Adrenal gland (tissue), 19 donors: ENCODE measurements at places on chromosomes 7 and 10.

GRCh38 chr10:19333631-19334030 lies 285.0 kb downstream of the MALRD1 start:
- no peak for DNase-seq

DNA sequence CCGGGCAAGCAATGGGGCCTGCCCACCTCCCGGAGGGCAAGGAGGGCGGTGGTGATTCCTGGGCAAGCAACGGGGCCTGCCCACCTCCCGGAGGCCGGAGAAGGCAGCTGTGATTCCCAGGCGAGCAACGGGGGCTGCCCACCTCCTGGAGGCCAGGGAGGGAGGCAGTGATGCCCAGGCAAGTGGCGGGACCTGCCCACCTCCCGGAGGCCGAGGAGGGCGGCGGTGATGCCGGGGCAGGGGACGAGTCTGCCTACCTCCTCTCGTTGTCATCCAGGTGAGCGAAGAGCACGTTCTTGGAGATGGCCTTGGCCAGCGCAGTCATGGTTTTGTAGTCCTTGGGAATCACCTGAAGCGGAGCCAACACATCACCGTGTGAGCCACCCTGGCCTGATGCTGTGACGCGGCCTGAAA lies 49.5 kb upstream of the DNAAF5 start:
- no peak for DNase-seq

DNA sequence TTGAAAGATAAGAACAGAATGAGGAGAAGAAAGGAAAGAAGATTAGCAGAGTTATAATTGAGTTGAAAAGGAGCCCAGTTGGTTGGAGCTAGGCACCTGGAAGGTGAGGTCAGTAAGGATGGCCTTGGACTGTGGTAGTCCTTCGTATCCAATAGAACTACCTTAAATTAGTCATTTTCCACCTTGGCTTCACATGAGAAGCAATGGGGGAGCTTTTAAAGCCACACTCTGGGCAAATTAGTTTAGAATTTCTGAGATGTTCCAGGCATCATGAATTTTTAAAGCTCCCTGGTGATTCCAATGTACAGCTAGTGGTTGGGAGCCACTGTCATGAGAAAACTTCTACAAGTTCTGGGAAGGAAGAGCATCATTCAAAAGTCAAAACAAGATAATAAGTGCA lies 27.3 kb upstream of the CYP3A5 start:
- no peak for DNase-seq

DNA sequence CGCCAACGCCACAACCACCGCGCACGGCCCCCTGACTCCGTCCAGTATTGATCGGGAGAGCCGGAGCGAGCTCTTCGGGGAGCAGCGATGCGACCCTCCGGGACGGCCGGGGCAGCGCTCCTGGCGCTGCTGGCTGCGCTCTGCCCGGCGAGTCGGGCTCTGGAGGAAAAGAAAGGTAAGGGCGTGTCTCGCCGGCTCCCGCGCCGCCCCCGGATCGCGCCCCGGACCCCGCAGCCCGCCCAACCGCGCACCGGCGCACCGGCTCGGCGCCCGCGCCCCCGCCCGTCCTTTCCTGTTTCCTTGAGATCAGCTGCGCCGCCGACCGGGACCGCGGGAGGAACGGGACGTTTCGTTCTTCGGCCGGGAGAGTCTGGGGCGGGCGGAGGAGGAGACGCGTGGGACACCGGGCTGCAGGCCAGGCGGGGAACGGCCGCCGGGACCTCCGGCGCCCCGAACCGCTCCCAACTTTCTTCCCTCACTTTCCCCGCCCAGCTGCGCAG lies 424 bp downstream of the EGFR start:
- DNase-seq: peak; percentile 70

DNA sequence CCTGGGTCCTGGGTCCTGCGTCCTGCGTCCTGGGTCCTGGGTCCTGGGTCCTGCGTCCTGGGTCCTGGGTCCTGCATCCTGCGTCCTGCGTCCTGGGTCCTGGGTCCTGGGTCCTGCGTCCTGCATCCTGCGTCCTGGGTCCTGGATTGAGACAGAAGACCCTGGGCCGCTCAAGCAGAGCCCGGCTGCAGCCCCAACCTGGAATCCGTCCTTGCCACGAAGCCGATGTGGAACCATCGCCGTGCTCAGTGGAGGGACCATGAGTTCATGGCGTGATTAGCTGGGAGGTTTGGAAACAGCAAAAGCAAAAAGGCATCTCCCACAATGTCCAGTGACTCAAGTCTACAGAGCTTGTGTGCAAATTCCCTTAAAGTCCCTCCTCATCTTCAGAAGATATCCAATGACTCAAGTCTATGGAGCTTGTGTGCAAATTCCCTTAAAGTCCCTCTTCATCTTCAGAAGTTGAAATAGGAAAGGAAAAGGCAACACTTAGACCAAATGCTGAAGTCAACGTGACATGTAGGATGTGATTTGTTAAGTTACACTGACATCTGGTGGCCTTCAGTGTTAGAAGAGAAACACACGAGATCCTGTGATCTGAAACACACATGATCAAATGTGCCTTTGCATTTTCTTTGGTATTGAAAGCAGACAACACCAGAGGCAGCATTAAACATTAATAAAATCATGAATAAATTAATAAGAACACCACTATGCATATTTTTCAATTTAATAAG lies 179.9 kb downstream of the PTPRN2 start:
- no peak for DNase-seq

DNA sequence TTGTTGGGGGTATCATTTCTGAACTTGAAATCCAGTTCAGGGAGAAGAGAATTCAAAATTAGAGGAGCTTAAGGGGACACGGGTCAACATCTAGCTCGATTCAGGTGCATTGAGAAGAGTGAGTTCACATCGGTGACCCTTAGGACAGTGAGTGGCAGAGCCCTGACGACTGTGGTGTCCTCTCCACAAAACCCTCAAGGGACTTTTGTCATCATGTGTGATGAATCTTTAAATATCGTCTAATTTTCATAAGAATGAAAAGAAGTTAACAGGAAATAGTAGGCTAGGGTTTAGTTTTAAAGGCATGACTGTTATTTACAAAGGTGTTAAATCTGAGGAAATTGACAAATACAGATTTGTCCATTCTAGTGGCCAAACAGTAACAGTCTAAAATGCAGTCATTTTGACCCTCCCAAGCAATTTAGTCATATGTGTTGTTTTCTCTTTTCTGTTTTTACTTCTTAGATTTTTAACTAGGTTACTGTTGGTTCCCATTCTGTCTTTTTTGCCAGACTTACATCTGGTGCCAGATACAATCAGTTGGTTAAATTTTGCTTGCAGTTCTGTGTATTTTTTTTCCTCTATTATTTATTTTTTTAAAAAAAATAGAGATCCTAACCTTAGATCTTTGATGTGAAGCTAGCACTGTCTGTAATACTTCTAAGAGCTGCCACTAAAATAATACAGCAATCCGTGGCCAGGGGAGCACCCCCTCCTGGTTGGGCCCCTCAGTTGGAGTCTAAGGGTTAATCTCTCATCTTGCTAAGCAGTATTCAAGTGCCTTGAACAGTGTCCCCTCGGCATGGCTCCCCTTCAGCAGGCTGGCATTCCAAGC lies 34.9 kb upstream of the SH2B2 start:
- no peak for DNase-seq

DNA sequence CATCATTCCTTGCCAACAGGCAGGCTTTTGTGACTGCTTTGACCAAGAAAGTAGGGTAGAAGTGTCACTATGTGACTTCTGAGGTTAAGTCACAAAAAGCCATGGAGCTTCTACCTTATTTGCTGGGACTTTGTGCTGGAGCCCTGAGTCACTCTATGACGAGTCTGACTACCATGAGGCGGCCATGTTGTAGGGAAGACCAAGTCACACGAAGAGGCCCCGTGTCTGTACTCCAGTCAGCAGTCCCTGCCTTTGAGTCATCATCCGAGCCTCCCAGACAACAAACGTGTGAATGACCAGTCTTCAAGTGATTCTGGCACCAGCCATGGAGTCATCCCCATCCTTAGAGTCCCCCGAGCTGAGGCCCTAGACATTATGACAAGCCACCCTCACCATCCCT lies 3.5 kb upstream of the MYL10 start:
- DNase-seq: no peak

- DNase-seq: no peak
Measured at GRCh38 chr10:5633166-5633749, 33.1 kb downstream of the ASB13 start.

- DNase-seq: no peak
Measured at GRCh38 chr10:132681858-132682755, 103.8 kb downstream of the NKX6-2 start.

GRCh38 chr10:94361171-94361794 lies 1.5 kb downstream of the NOC3L start:
- peak; percentile 81 for DNase-seq

- no peak for DNase-seq
Measured at GRCh38 chr7:151150388-151150787, 17.1 kb downstream of the GBX1 start.

DNA sequence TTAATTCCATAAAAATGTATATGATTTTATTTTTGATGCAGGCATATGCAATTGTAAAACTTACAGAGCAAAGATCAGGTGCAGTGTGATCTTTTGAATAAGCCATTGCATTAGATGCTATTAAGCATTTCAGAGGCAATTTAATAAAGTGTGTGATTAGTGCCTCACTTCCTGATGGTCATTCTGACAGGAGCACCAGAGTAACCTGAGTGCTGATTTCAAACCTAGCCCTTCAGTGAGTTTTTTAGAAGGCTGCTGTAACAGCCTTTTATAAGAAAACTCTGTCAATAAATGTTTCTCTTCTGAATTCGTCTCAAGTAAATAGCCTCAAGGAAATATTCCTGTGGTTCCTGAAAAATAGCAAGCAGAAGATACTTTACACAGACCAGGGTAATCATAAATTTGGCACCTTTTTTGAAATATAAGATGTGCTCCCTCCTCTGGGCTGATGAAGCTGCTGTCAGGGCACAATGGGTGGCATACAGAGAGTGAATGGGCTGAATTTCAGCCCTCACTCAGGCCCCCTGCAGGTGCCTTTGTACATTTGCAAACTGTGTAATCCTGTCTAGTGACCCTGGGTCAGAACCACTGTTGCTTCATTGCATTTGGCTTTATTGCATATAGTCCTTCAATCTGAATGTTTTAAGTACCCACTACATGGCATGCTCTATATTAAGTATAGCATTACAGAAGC lies 193.7 kb upstream of the CSTF2T start:
- no peak for DNase-seq

DNA sequence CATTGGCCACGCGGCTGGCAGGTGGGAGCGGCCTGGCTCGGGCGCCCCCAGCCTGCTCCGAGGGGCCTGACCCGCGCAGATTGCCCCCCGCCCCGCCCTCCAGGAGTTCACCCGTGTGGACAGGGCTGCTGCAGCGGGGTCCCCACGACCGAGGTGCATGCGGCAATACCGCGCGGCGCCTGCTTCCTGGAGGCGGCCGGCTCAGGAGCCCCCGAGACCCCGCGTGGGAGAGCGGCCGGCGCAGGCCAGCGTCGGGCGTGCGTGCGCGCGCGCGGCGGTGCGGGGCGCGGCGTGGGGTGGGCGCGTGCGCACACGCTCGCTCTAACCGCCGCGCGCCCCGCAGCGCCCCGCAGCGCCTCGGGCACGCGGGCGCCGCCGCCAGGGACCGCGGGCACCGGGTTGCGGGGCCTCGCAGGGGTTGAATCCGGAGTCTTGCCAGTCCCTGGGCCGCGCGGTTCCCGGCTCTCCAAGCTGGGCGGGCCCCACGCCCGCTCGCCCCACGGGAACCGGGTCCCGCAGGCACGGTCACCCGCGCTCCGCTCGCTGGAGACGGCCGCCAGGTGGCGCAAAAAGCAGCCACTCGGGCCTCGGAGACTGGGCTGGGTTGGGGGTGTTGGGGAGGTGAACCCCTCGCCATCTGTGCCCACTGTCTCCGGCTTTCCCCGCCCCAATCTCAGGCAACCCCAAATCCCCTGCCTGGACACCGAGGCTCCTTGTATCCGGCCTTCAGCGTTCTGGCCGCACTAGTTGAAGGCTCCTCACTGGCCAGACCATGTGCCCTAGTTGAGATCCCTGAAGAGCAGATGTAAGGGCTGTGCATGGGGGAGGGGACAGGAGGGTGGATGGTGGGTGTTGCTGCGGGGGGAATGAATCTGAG lies 1.3 kb upstream of the ACHE start:
- DNase-seq: no peak

- DNase-seq: peak; percentile 68
Measured at GRCh38 chr10:73576178-73576889, 14.8 kb downstream of the USP54 start.

DNA sequence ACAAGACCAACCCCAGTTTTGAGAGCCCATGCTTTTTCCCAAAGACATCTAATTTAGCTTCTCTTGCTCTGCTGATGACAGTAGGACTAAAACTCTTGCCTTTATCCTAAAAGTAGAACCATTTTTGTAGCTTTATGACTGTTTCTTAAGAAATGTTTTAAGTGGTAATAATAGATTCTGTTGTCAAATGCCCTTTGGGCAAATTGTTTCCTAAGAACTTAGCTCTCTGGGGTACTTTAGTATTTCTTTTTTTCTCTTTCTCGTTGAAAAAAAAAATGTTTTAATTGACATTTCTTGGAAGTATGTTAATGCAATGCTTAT lies 157.4 kb downstream of the ARID5B start:
- DNase-seq: no peak

- DNase-seq: no peak
Measured at GRCh38 chr10:48740988-48741387, 56.3 kb downstream of the WDFY4 start.

DNA sequence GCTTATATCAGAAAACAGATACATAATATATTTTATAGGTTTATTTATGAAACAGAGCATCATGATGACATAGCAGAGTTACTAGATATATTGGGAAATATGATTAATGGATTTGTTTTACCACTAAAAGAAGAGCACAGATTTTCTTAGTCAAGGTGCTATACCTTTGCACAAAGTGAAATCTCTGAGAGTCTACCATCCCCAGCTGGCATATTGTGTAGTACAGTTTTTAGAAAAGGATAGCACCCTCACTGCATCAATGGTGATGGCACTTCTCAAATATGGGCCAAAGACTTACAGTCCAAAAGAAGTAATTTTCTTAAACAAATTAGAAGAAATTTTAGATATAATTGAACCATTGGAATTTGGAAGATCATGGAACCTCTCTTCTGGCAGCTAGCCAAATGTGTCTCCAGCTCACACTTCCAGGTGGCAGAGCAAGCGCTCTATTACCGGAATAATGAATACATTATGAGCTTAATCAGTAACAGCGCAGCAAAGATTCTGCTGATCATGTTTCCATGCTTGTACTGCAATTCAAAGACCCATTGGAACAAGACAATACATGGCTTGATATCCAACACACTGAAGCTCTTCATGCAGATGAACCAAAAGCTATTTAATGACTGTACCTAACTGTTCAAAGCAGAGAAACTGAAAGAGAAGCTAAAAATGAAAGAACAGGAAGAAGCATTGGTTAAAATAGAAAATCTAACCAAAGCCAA lies 21.9 kb upstream of the CREB3L2 start:
- no peak for DNase-seq

DNA sequence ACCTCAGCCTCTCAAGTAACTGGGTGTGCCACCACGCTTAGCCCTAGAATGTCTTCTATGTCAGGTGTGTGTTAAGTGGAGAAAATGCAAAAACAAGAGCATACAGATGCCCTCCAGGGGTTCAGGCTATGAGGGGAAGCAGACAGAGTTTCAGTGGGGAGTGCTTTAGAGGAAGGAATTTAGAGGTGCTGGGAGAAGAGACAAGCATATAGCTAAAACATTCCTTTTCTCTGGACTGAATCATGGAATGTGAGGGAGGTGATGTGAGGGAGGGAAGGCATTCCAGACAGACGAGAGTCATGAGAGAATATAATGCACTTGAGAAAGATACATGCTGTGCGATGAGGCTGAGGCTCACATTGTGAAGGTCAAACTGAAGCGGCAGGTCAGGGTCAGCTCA lies 6.6 kb upstream of the ZNF786 start:
- DNase-seq: no peak
